ENCODE measurements at places on chromosomes 1 and 21. TPM values are rescaled to one million over a fixed set of nuclear protein-coding genes. Genes with fewer than 3 reads are reported as not detected.

DNA sequence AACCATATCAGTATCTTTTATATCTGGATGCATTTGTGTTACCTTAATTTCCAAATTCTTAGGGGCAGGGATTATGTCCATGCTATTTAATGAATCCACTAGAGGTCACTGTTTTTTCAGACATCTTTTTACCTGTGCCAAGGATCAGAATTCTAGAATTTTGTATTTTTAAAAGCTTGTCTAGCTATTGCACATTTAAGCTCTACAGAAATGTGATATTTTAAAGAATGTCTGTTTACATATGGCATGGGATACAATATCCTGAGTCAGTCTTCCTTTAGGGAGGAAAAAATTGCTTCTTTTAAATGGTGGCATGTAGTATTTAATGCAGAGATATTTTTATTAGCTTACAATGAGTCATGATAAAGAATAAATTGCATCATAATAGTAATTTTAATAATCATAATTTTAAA, 11.3 kb downstream of the RPAP2 start:
- no peak overlapping the region for H3K4me3 ChIP-seq
- no peak overlapping the region for H3K27ac ChIP-seq
- peaks cover 38% of the 10 kb centered on the region for H3K36me3 ChIP-seq
- H3K27me3 ChIP-seq, result no peaks in the 10 kb centered on the region
- no peaks in the 10 kb centered on the region for H3K4me1 ChIP-seq

- no peaks in the 10 kb centered on the region for H3K4me1 ChIP-seq
- H3K36me3 ChIP-seq, result no peaks in the 10 kb centered on the region
- no peak overlapping the region for H3K4me3 ChIP-seq
- no peak for DNase-seq
- H3K27me3 ChIP-seq, result peaks cover 3% of the 10 kb centered on the region
These were observed 29.7 kb upstream of the PDE9A start for GRCh38 chr21:42623694-42624093.

DNA sequence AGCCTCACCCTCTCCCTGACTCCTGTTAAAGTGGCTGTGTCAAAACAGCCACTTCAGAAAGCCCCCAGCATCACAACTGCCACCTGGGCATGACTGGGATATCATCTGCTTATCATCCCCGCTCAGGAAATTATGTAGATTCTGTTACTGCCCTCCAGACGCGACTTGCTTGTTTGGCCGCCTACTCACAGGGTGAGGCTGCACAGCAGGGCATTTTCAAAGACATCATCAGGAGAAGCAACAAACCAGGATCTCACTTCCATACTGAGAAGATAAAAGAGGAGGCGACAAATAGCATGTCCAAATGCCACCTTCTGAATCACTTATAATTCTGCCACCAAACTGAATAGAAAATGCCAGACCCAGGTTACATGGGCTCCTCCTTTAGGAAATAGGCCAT, 94.8 kb downstream of the MIS18A start:
- no peaks in the 10 kb centered on the region for H3K27me3 ChIP-seq
- DNase-seq, result no peak
- H3K36me3 ChIP-seq, result no peaks in the 10 kb centered on the region
- no peaks in the 10 kb centered on the region for H3K4me1 ChIP-seq
- H3K4me3 ChIP-seq, result no peak overlapping the region
- no peak overlapping the region for H3K27ac ChIP-seq

DNA sequence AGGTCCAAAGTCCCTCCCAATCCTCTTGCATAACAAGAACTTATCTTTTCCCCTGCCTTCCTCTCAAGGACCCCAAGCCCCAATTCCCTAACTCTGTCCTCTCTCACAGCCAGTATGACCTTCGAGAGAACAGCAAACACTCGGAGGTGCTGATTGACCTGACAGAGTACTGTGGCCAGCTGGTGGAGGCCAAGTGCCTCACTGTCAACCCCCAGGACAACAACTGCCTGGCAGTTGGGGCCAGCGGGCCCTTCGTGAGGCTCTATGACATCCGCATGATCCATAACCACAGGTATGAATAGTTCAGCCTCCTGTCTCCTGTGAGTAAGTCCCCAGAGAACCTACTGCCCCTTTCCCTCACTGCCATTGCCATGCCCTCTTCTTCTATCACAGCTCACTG, 29.9 kb upstream of the TMEM222 start:
- no peak for DNase-seq
- H3K36me3 ChIP-seq, result no peaks in the 10 kb centered on the region
- no peaks in the 10 kb centered on the region for H3K4me1 ChIP-seq
- H3K27me3 ChIP-seq, result no peaks in the 10 kb centered on the region

GRCh38 chr1:231218078-231218477, 22.9 kb upstream of the GNPAT start:
- no peak overlapping the region for H3K27ac ChIP-seq
- peaks cover 2% of the 10 kb centered on the region for H3K36me3 ChIP-seq
- no peaks in the 10 kb centered on the region for H3K27me3 ChIP-seq
- no peak for DNase-seq

The CNKSR1 gene
- total RNA-seq, result 2.6 TPM

GRCh38 chr1:22323141-22323845, 128.4 kb upstream of the ZBTB40 start:
- H3K4me1 ChIP-seq, result peaks cover 6% of the 10 kb centered on the region
- H3K27ac ChIP-seq, result no peak overlapping the region
- H3K27me3 ChIP-seq, result peaks cover 9% of the 10 kb centered on the region
- no peaks in the 10 kb centered on the region for H3K36me3 ChIP-seq
- DNase-seq, result no peak
